ENCODE measurements at places on chromosomes 2 and 18.

DNA sequence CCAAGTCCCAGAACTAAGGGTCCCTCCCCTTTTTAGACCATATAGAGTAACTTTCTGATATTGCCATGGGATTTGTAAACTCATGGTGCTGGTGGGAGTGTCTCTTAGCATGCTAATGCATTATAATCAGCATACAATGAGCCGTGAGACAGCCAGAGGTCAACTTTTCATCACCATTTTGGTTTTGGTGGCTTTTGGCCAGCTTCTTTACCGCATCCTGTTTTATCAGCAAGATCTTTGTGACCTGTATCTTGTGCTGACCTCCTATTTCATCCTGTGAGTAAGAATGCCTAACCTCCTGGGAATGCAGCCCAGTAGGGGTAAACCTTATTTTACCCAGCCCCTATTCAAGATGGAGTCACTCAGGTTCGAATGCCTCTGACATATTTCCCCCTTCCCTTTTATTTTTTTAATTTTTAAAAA lies 148.2 kb downstream of the PHLPP1 start:
- DNase-seq: no peak

DNA sequence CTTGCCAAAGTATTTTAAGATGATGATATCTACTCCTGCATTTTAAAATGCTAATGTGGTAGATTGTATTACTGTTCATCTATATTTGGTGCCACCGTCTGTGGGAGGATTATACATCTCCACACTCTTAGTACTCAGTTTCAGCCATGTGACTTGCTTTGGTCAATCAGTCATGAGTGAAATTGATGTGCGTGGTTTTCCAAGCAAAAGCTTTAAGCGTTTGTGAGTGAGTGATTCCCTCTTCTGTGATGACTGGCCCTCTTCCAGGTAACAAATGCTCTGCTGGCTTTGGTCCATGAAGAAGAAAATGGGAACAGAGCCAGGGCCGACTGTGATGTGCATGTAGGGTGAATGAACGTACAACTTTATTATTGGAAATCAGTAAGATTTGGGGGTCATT lies 330.4 kb downstream of the LPIN1 start:
- DNase-seq: no peak

- peak; percentile 86 for DNase-seq
These were observed 97.9 kb upstream of the GPR45 start for GRCh38 chr2:105143467-105144151.

GRCh38 chr18:8139891-8140406 lies 469.3 kb upstream of the RAB12 start:
- DNase-seq: no peak

DNA sequence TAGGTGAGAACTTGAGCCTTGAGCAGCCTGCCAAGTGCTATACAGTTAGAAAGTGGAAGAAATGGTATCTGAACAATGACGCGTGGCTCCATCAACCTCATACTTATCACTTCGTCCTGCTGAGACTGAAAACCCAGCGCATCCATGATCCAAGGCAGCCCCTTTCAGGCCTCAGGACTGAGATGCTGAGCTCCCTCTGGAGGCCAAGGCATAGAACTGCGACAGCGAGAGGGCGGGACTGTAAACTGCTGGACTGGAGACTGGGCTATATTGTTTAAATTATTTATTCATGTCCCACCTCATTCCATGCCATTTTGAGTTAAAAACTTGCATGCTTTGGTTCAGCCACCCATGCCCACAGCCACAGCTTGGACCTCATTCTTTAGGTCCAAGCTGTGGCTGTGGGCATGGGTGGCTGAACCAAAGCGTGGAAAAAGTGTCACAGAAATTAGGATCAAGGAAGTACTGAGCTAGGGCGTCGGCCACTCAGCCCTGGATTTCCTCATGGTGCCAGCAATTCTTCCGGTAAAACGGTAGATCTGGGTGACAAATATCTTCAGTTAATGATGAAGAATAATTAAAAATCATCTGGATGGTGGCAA lies 195.5 kb downstream of the L3MBTL4 start:
- DNase-seq: peak; percentile 87
